ENCODE measurements at places on chromosomes 11 and 22. TPM values are rescaled to one million over a fixed set of nuclear protein-coding genes. Genes with fewer than 3 reads are reported as not detected.

The DDI1 gene
- total RNA-seq: not detected

The CRYBA4 gene
- not detected for total RNA-seq

The CHRNA10 gene
- total RNA-seq: 0.93 TPM

The TBX10 gene
- 0.26 TPM for total RNA-seq

The MRGPRX4 gene
- not detected for total RNA-seq

The MYEOV gene
- total RNA-seq: 0.53 TPM

The RASD2 gene
- not detected for total RNA-seq

The OR51E2 gene
- total RNA-seq: not detected

The SHISA8 gene
- 8.6 TPM for total RNA-seq

The MS4A4A gene
- total RNA-seq: 0.88 TPM

The RHOD gene
- total RNA-seq: 2.6 TPM

The GAB4 gene
- total RNA-seq: not detected

The C11orf91 gene
- total RNA-seq: 0.35 TPM

The LRRC74B gene
- not detected for total RNA-seq

The TMEM45B gene
- 0.13 TPM for total RNA-seq

The SCUBE1 gene
- not detected for total RNA-seq

The EPS8L2 gene
- 13.4 TPM for total RNA-seq

The CCDC89 gene
- not detected for total RNA-seq

The NEFH gene
- 0.13 TPM for total RNA-seq

The GRM5 gene
- not detected for total RNA-seq

The KRTAP5-10 gene
- total RNA-seq: not detected

The CHRM1 gene
- not detected for total RNA-seq

The RASSF7 gene
- 15.1 TPM for total RNA-seq

The CASP5 gene
- total RNA-seq: not detected

The OR52K1 gene
- total RNA-seq: not detected

The CEP126 gene
- 0.05 TPM for total RNA-seq

The ZP1 gene
- not detected for total RNA-seq

The MS4A3 gene
- not detected for total RNA-seq

The OR5L1 gene
- not detected for total RNA-seq

The RIMBP3B gene
- not detected for total RNA-seq

The SMIM35 gene
- total RNA-seq: not detected

The KRTAP5-9 gene
- not detected for total RNA-seq

The CCT8L2 gene
- total RNA-seq: not detected

The OR5P2 gene
- total RNA-seq: not detected

The PTGDR2 gene
- total RNA-seq: 0.13 TPM

The OR56A1 gene
- not detected for total RNA-seq

The OR8G1 gene
- not detected for total RNA-seq

The TCF20 gene
- 52.9 TPM for total RNA-seq

The PLAAT2 gene
- total RNA-seq: 4.6 TPM

The CYB561A3 gene
- 92.2 TPM for total RNA-seq

The JAM3 gene
- total RNA-seq: 0.21 TPM

The RIMBP3C gene
- 0.24 TPM for total RNA-seq

The DPP3 gene
- 86.4 TPM for total RNA-seq

The TRIM5 gene
- total RNA-seq: 34.7 TPM

The NXPE4 gene
- not detected for total RNA-seq

The MGAT3 gene
- 38.5 TPM for total RNA-seq

The ZNF215 gene
- total RNA-seq: 1.9 TPM

The TSSK2 gene
- not detected for total RNA-seq

The OR51B2 gene
- total RNA-seq: not detected

The PAMR1 gene
- total RNA-seq: 0.08 TPM

The TIMM10 gene
- total RNA-seq: 192 TPM

The LTBP3 gene
- 9.0 TPM for total RNA-seq

The PTPRJ gene
- total RNA-seq: 22.4 TPM

The VPREB3 gene
- total RNA-seq: 25.7 TPM

The SVIP gene
- total RNA-seq: 59.3 TPM

The FAM180B gene
- not detected for total RNA-seq
